Sigmoid colon (tissue), 7 donors: ENCODE measurements at places on chromosomes 1 and 21. TPM values are rescaled to one million over a fixed set of nuclear protein-coding genes. Genes with fewer than 3 reads are reported as not detected.
A peak's percentile ranks its signal among the peaks of the same experiment; 100 is the strongest.

GRCh38 chr1:67689267-67690017, 4.4 kb downstream of the GADD45A start:
- H3K4me3 ChIP-seq = no peak overlapping the region
- peaks cover 5% of the 10 kb centered on the region for H3K36me3 ChIP-seq
- DNase-seq = no peak
- H3K27me3 ChIP-seq = no peaks in the 10 kb centered on the region
- no peak overlapping the region for H3K27ac ChIP-seq

- H3K27ac ChIP-seq = no peak overlapping the region
- DNase-seq = no peak
- no peaks in the 10 kb centered on the region for H3K27me3 ChIP-seq
- no peaks in the 10 kb centered on the region for H3K36me3 ChIP-seq
- H3K4me3 ChIP-seq = no peak overlapping the region
These were observed 442.0 kb upstream of the RUNX1 start for GRCh38 chr21:35491114-35491513.

DNA sequence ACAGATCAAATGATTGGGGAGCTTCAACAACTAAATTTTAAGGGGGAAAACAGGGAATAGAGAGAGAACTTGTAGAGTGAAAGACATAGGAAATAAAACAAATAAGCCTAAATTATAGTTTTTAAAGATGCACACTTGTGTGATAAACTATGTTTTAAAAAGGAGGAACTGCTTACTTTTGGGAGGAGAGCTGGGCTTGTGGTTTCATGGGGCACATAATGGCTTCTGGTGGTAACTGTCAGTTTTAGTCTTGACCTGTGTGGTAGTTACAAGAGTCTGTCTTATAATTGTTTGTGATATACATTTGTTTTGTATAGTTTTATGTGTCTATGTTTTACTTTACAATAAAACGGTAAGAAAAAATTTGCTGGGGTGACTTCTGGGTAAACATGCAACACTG, 165.3 kb downstream of the COL24A1 start:
- H3K27me3 ChIP-seq = no peaks in the 10 kb centered on the region
- H3K4me1 ChIP-seq = no peaks in the 10 kb centered on the region
- no peak overlapping the region for H3K4me3 ChIP-seq
- H3K27ac ChIP-seq = no peak overlapping the region
- no peak for DNase-seq

CDA gene
- 1.3 TPM for total RNA-seq

GRCh38 chr1:9787702-9788101, 36.1 kb downstream of the CLSTN1 start:
- peak; percentile 34 for DNase-seq
- H3K4me3 ChIP-seq = no peak overlapping the region
- no peak overlapping the region for H3K27ac ChIP-seq
- no peaks in the 10 kb centered on the region for H3K27me3 ChIP-seq
